ENCODE measurements at places on chromosomes 11 and 22.

GRCh38 chr22:50310031-50310722, 2.7 kb upstream of the PLXNB2 start:
- H3K36me3 ChIP-seq = no peaks in the 10 kb centered on the region
- peaks cover 31% of the 10 kb centered on the region for H3K4me1 ChIP-seq
- no peaks in the 10 kb centered on the region for H3K27me3 ChIP-seq
- H3K27ac ChIP-seq = no peak overlapping the region
- no peak for DNase-seq

DNA sequence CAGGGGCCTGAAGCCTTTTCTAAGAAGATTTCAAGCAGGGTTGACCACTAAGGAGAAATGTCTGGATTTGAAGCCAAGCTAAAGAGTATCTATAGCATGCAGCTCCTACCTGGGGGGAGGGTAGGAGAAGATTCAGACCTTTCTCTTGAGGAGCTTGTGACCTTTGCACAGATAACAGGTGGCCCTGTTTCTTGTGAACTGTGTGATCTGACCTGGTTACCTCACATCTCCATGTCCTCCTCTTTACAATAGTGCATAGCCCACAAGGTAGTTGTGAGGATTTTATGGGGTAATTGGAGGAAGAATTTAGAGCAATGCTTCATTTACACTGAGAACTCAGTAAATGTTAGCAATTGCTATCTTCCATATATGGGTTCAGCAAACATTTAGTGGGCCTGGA, 310.1 kb downstream of the TMEM135 start:
- no peaks in the 10 kb centered on the region for H3K27me3 ChIP-seq
- H3K4me3 ChIP-seq = no peak overlapping the region
- no peak for DNase-seq
- no peak overlapping the region for H3K27ac ChIP-seq
- H3K4me1 ChIP-seq = peaks cover 2% of the 10 kb centered on the region

- H3K27ac ChIP-seq = no peak overlapping the region
- no peaks in the 10 kb centered on the region for H3K27me3 ChIP-seq
- no peaks in the 10 kb centered on the region for H3K4me1 ChIP-seq
- no peak for DNase-seq
These were observed 162.8 kb downstream of the RAB38 start for GRCh38 chr11:88012456-88012855.

DNA sequence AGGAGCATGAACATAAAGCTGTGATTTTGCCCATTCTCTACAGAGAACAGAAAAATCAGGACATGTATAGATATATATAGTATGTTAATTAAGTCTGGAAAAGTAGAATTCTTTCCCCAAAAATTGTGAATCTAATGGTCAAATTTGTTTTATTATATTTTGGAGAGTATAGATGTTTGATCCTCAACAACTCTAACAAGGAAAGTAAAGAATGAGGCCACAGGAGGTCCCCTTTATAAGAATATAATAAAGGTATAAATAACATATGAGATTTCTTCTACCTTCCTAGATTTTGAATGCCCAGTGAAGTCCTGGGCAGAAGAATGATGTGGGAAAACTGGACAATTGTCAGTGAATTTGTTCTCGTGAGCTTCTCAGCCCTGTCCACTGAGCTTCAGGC, at the start of gene OR10A4:
TSS of gene OR10A4 (plus strand) at position 301 of the 400 bp plus-strand sequence. CDS start at position 324, 23 bp downstream.
- no peaks in the 10 kb centered on the region for H3K4me1 ChIP-seq
- no peak for DNase-seq
- no peak within 1 kb of the TSS for H3K4me3 ChIP-seq
- no peaks in the 10 kb centered on the region for H3K36me3 ChIP-seq
- H3K27me3 ChIP-seq = no peaks in the 10 kb centered on the region
- H3K27ac ChIP-seq = no peak within 1 kb of the TSS

DNA sequence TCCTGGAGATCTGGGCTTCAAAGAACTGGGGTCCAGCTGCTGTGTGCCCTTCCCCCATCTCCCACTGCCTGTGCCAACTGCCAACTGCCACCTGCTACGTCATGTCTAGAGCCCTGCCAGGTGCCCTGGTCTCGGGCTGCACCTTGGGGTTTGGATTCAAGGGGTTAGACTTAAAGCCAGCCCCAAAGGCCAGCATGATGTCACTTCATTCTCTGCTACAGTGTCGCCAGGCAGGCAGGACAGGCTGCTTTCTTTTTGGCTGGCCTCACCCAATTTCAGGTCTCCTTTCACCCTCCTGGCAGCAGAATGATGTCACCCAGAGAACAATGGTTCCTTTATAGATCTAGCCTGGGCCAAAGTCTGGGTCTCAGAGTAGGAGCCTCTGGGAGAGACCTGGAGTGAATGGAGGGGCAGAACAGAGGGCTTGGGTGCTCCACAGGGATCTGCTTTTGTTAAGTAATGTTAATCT, 79.5 kb upstream of the CRYBB3 start:
- H3K36me3 ChIP-seq = peaks cover 2% of the 10 kb centered on the region
- H3K4me3 ChIP-seq = peak overlapping the region; percentile 0
- H3K27ac ChIP-seq = peak overlapping the region; percentile 96
- no peak for DNase-seq

GRCh38 chr22:46976598-46976997, 214.1 kb downstream of the TBC1D22A start:
- no peak overlapping the region for H3K4me3 ChIP-seq
- H3K36me3 ChIP-seq = peaks cover 10% of the 10 kb centered on the region
- no peak overlapping the region for H3K27ac ChIP-seq

DNA sequence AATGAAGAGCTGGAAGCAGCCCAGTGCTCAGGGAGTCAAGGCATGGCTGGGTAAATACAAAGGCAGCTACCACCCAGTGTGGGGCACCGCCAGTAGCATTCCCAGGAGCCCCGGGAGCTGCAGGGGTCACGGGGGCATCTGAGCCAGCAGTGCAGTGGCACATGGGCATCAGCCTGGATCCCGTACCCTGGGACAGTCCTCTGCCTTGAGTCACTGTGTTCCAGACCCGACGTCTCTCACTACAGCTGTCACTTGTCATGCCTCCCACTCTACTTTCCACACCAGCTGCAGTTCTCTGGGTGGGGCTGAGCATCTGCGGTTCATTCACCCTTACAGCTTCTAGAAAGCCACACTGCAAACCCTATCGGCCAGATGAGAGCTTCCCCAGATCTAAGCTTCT, 29.6 kb downstream of the DHCR7 start:
- H3K27ac ChIP-seq = no peak overlapping the region
- H3K36me3 ChIP-seq = no peaks in the 10 kb centered on the region
- H3K4me1 ChIP-seq = no peaks in the 10 kb centered on the region

DNA sequence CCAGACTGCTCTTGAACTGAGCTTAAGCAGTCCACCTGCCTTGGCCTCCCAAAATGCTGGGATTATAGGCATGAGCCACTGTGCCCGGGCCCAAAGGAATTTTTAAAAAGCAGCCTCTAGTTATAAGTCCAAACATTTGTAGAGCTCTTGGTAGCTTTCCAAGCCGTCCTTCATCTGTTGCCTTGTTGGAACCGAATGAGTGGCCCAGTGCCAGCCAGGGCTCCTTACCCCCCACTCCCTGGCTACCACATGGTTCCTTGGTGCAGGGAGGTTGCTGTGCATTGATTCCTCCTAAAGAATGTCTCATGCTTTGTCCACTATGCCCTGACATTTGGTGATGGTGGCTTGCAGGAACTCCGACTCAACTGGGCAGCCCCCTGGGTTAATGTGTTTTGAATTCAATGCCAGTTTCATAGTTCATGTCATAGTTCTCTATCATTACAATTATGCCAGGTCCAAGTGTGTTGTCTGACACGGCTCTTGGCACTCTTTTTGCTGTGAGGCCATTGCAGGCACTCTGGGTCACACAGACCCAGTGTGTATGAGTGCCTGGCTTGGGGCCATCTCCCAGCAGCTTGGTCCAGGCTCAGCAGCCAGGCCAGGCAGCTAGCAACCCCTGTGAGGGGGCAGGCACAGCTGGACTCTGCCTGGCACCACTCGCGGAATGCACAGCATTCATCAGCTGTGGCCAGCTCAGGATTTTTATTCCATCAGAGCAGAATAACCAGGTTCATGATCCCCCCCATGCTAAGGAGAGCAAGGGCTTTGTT, 13.3 kb upstream of the MICALL1 start:
- H3K4me3 ChIP-seq = no peak overlapping the region
- no peak for DNase-seq
- no peaks in the 10 kb centered on the region for H3K27me3 ChIP-seq
- H3K4me1 ChIP-seq = peaks cover 2% of the 10 kb centered on the region
- H3K27ac ChIP-seq = no peak overlapping the region
- H3K36me3 ChIP-seq = peaks cover 15% of the 10 kb centered on the region

GRCh38 chr22:32446321-32446720, 17.9 kb downstream of the BPIFC start:
- no peak for DNase-seq
- H3K4me1 ChIP-seq = no peaks in the 10 kb centered on the region
- no peaks in the 10 kb centered on the region for H3K36me3 ChIP-seq
- no peak overlapping the region for H3K4me3 ChIP-seq

GRCh38 chr11:20132667-20133039, 27.6 kb downstream of the DBX1 start:
- peaks cover 6% of the 10 kb centered on the region for H3K4me1 ChIP-seq
- H3K27ac ChIP-seq = no peak overlapping the region
- H3K4me3 ChIP-seq = no peak overlapping the region

DNA sequence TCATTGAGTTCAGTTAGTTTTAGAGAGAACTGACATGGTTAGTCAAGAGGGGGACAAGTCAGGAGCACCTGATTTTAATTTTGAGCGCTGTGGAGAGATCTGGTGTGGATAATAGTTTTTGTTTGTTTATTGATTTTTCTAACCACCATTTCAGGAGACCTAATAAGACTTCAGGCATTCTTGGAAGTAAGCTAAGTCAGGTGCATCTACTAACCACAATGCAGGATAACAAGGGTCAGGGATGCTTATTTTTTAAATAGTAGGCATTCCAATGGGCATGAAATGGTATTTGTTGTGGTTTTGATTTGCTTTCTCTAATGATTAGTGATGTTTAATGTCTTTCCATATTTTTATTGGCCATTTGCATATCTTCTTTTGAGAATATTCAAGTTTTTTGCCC, 212.1 kb downstream of the NAV2 start:
- no peak for DNase-seq
- no peaks in the 10 kb centered on the region for H3K27me3 ChIP-seq
- no peaks in the 10 kb centered on the region for H3K36me3 ChIP-seq
- H3K4me3 ChIP-seq = no peak overlapping the region
- H3K27ac ChIP-seq = no peak overlapping the region

- H3K27ac ChIP-seq = no peak overlapping the region
- no peaks in the 10 kb centered on the region for H3K4me1 ChIP-seq
- H3K36me3 ChIP-seq = no peaks in the 10 kb centered on the region
- H3K4me3 ChIP-seq = no peak overlapping the region
- no peaks in the 10 kb centered on the region for H3K27me3 ChIP-seq
- DNase-seq = no peak
These were observed 207.0 kb downstream of the MN1 start for GRCh38 chr22:27594474-27595134.

GRCh38 chr11:12003336-12003735, 5.1 kb downstream of the DKK3 start:
- H3K27ac ChIP-seq = no peak overlapping the region
- DNase-seq = no peak
- no peaks in the 10 kb centered on the region for H3K4me1 ChIP-seq
- no peak overlapping the region for H3K4me3 ChIP-seq

- no peaks in the 10 kb centered on the region for H3K36me3 ChIP-seq
- no peaks in the 10 kb centered on the region for H3K4me1 ChIP-seq
- H3K27me3 ChIP-seq = no peaks in the 10 kb centered on the region
- DNase-seq = no peak
- H3K4me3 ChIP-seq = no peak overlapping the region
These were observed 77.1 kb downstream of the LINC01488 start for GRCh38 chr11:69558519-69558941.

DNA sequence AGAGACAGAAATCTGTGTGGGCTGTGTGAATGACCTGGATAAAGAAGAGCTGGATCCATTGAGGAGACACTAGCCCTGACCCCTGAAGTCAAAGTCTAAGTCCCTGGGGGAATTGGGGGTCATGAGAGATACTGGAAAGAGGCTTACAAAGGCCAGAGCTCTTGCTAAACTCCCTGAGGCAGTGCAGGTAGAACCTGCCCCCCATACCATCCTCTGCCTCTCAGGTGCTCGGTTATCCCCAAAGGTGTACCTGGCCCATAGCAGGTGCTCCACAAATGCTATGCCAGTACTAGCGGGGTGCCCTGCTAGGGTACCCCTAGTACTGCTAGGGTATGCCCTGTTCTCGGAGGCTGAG, 19.1 kb upstream of the SCARF2 start:
- H3K4me1 ChIP-seq = no peaks in the 10 kb centered on the region
- DNase-seq = no peak
- no peaks in the 10 kb centered on the region for H3K27me3 ChIP-seq
- H3K27ac ChIP-seq = no peak overlapping the region

- no peaks in the 10 kb centered on the region for H3K4me1 ChIP-seq
- no peak overlapping the region for H3K27ac ChIP-seq
- no peak for DNase-seq
- H3K27me3 ChIP-seq = no peaks in the 10 kb centered on the region
- no peak overlapping the region for H3K4me3 ChIP-seq
These were observed 108.5 kb upstream of the BID start for GRCh38 chr22:17882727-17883126.

DNA sequence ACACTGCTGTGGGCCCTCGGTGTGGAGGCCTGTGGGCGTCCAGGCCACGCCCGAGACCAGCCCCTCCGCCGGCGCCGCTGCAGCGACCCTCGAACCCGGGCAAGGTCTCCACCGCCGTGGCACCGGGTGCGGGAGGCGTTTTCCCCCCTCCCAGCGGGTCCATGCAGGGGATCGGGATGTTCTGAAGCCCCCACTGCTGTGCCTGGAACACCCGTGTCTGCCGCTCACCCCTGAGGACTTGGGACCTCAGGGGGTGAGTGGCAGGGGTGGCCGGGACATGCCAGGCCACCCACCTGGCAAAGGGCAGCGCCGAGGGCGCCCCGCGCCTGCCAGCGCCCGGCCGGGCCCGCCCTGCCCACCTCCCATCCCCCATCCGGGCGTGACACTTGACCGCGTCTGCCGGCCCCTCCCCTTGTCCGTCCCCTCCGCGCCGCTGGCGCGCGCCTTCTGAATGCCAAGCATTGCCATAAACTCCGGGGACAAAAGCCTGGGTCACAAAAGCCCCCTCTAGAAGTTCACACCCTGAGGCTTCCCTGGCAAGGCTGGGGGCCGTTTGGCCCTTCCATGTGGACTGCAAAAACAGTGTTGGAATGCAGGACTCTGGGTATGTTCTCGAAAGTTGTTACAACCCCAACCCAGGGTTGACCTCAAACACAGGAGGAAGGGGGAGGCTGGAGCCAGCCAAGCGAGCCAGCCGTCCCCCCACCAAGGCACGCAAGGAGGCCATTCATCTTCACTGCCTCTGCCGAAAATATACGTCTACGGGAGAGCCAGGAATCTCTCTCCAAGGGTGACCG, 819 bp upstream of the KCNQ1OT1 start:
- DNase-seq = peak; percentile 72
- peak overlapping the region; percentile 62 for H3K4me3 ChIP-seq
- no peaks in the 10 kb centered on the region for H3K4me1 ChIP-seq
- no peaks in the 10 kb centered on the region for H3K27me3 ChIP-seq
- H3K36me3 ChIP-seq = no peaks in the 10 kb centered on the region

Data from liver (tissue), 10 donors.